ENCODE measurements at places on chromosomes 1 and 21. TPM values are rescaled to one million over a fixed set of nuclear protein-coding genes. Genes with fewer than 3 reads are reported as not detected.

PCSK9 gene
- 18.7 TPM for total RNA-seq

TNFRSF18 gene
- total RNA-seq: not detected

MYBPH gene
- not detected for total RNA-seq

CHRM3 gene
- total RNA-seq: 3.0 TPM

HENMT1 gene
- total RNA-seq: 5.9 TPM

GRCh38 chr1:16625497-16626408, 12.4 kb upstream of the NBPF1 start:
- DNase-seq: no peak

DNA sequence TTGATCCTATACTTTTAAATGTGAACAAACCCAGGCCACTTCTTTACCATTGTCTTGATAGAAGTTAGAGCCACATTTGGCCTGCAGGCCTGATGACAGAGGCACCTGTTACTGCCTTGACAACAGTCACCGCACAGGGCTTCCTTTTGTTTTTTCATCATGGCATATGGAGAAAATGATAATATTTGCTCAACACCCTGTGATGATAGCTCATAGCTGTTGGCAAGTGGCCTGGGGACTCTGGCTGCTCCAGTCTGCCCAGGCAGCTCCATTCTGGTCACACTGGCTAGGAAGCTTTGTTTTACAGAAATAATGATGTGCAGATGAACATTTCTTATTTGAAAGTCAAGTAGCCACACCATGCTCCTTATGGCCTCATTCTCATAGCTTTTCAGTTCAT, 89.6 kb upstream of the GPR88 start:
- no peak for DNase-seq

GRCh38 chr1:231951374-231951773, 324.8 kb downstream of the DISC1 start:
- DNase-seq: no peak

GRCh38 chr1:4422504-4423289, 231.7 kb upstream of the AJAP1 start:
- no peak for DNase-seq

- no peak for DNase-seq
Measured at GRCh38 chr1:59070610-59071009, 226.3 kb upstream of the FGGY start.

DNA sequence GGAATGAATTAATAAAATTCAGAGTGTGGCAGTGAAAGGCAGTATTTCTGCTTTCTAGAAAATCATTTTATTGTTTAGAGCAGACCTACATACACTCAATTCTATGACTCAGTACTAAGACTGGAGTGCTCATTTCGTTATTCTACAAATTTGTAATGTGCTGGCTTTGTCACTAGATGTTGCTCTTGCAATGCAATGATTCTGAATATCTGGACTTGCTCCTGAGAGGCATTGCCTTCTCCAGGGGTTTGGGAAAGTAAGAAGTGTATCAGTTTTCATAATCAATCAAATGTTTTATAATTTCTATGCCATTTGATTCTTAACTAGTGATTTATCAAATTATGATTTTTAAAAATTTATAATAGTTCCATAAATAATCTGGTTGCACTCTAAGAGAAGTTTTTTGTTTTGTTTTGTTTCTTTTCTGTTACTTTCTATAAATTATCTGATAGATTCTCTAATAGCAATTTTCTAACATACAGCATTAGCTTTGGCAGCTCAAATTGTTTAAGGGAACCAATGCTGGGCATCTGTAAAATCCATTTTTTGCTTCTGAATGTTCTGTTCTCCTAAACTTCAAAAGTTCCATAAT, 280.5 kb upstream of the SGIP1 start:
- DNase-seq: no peak

- DNase-seq: no peak
Measured at GRCh38 chr1:180198196-180198595, 31.9 kb upstream of the LHX4 start.

DNA sequence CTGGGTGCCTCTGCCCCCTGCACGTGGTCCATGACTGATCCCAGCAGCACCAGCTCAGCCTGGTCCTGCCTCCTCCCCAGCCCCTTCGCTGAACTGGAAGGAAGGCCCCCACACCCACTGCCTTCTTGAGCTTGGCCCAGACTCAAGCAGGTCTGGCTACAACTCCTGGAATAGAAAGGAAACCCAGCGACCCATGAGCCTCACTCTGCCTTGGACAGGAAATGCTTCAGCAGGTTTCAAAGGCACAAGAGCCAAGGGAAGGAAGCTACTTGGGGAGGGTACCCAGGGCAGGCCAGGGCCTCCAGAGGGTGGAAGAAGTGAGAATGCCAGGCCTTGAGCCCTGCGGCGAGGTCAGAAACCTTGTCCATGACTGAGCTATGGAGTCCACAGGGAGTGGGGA, 35.9 kb upstream of the RD3 start:
- no peak for DNase-seq

GRCh38 chr1:31434979-31435378, 22.0 kb downstream of the SERINC2 start:
- DNase-seq: no peak
